ENCODE measurements at places on chromosomes 4 and X. TPM values are rescaled to one million over a fixed set of nuclear protein-coding genes. Genes with fewer than 3 reads are reported as not detected.

DNA sequence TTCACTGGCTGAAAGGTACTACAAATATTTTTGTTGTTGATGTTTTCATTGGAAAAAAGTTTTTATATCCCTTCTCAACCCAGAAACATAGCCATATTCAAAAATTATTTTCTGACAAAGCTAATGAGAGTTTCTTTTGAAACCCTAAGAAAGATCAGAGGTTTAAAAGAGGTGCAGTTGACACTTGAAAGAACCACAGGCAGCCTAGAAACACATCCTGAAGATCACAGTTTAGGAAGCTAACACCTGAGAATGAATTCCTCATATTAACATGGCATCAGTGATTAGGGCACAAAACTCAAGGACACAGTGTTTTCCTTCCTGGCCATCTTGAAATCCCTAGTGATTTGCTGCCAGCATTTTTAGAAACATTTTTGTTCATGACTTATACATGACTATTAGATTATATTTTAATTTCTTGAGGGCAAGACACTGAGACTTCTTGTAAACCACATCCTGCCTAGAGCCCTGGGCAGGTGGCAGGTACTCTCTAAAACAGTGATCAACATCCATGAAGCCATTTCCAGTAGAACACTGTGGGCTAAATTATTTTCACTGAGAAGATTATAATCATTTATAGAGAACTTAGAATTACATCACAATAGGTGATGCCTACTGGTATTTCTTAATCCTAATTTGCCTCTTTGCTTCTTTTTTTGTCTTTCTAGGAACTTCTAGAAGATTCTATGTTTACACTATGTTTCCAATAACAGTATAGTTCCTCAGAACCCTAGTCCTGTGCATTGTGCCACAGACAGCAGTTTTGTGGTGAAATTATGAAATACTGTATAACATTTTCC is 80.0 kb downstream of the ARSJ start:
- no peak for DNase-seq

DNA sequence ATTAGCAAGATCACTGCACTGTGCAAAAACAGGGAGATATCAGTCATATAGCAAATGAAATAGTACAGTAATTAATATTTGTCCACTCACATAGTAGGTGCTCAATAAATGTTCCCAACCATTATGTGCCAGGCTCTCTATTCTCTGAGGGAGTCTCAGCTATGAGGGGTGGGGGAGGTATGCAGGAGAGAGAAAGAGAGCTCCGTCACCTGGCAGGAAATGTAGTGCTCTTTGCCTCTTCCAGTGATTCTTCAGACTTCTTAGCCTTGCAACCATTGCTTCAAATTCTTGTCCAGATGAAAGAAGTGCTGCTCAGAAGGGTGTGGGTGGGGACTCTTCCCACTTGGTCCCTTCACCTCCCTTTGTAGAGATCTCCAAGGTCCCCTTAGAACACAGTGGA is 84.5 kb upstream of the SPRY1 start:
- no peak for DNase-seq

DNA sequence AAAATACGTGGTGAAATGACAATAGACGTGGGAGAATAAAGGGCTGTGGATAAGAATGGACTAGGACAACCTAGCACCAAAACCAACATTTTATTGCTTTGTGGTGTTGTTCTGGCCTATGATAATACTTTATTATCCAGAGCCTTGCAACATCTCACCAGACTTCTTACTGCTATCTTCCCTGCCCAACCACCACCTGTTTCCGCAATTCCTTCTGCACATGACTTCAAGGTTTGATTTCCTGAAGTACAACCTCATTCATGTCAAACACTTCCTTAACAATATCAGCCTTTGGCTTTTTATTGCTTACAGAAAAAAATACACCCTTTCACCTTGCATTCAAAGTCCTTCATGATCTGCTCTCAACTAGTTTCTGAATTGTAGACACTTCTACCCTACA is 84.8 kb downstream of the RTL3 start:
- no peak for DNase-seq

DNA sequence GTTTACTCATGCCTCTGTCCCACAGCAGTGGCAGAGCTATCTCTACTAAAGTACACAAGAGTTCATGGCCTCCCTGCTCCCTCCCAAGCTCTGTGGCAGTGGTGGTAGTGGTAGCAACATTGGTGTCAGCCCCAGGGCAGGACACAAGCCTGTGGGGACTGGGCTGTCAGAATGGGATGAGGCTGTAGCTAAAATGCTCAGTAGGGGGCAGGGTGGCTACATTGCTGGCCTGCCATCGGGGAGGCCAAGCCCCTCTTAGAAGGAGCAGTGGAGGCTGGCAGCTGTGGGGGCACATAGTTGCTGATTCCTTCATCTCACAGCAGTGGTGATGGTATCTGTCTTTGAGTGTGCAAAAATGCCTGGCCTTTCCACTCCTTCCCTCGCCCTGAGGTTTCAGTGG is 461.7 kb downstream of the PCDH18 start:
- DNase-seq, result no peak

DNA sequence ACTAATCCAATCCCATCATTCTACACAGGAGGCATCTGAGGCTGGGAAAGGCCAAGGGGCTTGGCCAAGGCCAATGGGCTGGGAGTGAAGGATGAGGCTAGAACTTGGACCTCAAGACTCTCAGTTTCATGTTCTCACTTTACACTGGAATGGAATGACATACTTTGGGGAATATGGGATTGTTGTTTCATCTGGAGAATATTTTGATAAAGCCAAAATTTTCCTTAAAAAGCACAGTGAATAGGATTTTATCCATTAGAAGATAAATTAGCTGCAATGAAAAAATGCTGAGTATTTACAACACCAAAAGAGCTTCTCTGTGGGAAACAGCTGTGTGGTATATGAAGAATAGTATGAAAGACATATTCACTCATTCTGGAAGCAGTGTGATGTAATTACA is 29.3 kb downstream of the SMIM20 start:
- DNase-seq, result no peak

GRCh38 chr4:7170012-7170411 is 22.3 kb upstream of the SORCS2 start:
- DNase-seq, result no peak

DNA sequence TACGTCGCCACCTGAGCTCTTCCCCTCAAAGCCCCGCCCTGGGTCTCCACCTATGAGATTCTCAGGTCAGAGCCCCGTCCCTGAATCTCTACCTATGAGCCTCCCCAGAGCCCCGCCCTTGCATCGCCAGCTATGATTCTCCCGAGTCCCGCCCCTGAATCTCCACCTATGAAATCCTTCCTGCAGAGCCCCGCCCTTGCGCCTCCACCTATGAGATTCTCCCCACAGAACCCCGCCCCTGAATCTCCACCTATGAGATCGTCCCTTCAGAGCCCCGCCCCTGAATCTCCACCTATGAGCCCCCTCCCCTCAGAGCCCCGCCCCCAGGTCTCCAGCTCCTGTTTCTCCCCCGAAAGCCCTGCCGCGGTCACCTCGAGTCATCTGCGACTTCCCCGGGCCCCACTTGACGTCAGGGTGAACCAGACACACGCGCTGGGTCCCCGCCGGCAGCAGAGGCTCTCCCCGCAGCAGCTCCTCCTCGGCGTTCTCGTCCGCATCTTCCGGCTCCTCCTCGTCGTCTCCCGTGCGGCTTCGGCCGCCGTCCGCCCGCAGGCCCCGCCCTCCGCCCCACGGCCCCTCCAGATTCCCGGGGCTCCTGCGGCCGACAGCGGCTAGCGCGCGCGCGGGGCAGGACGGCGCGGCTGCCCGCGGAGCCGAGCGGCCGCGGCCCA is 393 bp downstream of the GTPBP6 start:
- DNase-seq, result peak; percentile 48

GRCh38 chrX:134753718-134754008 is 95.4 kb upstream of the PLAC1 start:
- peak; percentile 42 for DNase-seq

- DNase-seq, result no peak
Observed at GRCh38 chr4:141560056-141560455, 76.3 kb upstream of the IL15 start.

- DNase-seq, result peak; percentile 59
Observed at GRCh38 chr4:87011340-87012034, 76.7 kb downstream of the AFF1 start.

- DNase-seq, result no peak
Observed at GRCh38 chr4:103136671-103137445, 37.2 kb upstream of the BDH2 start.

DNA sequence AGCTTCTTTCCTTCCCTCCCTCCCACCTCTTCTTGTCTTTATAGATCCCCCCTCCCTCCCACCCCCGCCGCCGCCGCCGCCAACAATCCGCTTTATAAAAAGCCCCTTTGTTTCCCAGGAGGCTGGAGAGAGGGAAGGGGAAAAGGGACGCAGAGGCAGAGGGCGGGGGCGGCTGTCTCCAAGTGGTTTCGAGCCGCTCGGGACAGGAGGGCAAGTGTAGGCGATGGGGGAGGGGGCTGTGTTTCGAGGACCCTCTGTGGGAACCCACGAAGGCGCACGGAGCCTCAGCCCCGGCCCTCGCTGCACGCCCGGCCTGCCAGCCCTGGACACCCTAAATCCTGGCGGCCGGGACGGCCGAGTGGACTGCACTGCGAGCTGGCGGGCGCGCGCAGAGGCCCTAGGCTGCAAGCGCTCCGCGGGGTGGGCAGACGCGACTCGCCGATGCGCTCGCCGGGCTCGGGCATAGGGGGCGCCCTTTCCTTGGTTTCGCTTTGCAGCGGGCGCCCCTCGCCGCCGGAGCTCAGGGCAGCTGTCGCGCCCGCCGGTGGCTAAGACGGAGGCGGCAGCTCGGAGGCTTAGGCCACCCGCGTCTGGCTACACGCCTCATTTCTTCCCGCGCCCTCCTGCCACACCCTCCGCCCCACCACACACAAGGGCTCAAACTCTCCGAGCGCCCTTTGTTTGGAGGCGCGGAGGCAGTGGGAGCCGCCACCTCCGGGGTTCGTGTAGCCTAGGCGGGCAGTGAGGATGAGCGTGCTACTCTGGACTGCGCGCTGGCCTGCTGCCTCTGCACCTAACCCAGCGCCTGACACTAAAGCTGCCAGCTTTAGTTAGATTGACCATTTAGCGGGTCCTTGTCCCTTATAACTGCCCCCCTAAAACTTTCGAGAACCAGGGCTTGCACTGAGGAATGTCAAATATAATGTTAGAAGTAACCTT is 2.2 kb downstream of the MAMLD1 start:
- DNase-seq, result no peak

DNA sequence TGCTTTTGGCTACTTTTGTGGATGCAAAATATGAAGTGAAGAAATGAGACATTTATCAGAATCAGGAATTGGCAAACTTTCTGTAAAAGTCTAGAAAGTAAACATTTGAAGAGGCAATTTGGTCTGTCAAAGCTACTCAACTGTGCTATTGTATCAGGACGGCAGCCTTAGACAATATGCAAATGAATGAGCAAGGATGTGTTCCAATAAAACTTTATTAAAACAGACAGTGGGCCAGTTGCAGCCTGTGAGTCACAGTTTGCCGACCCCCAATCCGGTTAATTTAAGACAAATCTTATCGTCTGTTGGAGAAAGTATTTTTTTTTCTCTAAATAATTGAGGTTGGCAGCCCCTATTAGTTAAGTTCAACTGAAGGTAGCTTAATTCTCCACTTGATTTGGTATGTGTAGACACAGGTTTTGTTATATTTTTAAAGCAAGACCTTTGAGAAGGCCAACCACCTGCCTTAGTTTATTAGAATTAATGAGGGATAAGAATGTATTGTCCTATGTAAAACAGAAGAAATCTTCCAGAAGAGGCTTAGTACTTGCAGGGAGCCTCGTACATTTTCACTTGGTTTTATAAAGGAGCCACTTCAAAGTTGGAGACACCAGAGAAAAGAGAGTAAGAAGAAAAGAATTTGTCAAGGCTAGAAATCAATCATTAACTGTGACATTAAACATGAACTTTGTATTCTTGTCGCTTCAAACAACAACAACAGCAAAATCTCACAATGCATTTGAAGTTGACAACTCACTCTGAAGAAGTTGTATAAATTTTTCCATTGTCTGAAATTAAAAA is 81.6 kb upstream of the FAT1 start:
- no peak for DNase-seq

GRCh38 chr4:81049330-81049729 is 18.8 kb downstream of the BMP3 start:
- no peak for DNase-seq

DNA sequence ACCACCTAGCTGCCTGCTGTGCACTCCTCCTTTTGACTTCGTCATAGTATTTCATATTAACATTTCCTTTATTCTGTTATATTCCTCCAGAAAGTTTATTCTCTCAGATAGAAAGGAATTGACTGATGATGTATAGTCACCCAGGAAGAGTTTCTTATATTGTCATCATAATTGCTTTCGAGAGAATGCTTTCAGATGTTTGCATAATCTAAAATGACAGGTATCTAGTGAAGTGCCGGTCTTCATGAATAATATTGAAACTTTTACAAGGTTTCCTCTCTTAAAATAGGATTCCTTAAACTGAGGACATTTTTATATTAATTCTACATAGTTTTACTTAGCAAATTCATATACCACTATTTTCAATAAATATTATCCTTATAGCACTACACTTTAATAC is 10.1 kb downstream of the SEC24D start:
- no peak for DNase-seq

- no peak for DNase-seq
Observed at GRCh38 chrX:83509254-83509801, 1.2 kb downstream of the POU3F4 start.

DNA sequence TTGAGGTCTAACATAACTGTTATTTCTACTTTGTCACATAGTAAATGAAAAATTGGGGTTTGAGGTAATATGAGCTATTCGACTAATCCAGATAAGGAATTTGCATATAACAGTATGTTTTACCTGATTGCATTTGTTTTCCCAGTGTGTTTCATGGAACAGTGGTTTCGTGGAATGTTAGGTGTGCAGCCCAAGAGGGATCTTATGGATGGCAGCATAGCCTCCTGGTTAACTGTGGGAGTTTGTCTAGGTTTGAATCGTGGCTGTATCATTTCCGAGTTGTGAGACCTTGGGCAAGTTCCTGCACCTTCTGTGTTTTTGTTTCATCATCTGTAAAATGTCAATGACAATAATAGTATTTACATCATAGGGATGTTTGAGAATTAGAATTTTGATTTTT is 7.9 kb downstream of the BMPR1B start:
- no peak for DNase-seq

- no peak for DNase-seq
Observed at GRCh38 chr4:102399021-102399420, 53.7 kb upstream of the SLC39A8 start.

The BRS3 gene
- not detected for total RNA-seq

The BRCC3 gene
- 37.4 TPM for total RNA-seq

The VCX2 gene
- total RNA-seq, result not detected

The PNMA5 gene
- not detected for total RNA-seq

The F11 gene
- not detected for total RNA-seq

The P2RY4 gene
- total RNA-seq, result not detected

The GPR143 gene
- total RNA-seq, result not detected

The ETDB gene
- not detected for total RNA-seq

The L1CAM gene
- total RNA-seq, result 819 TPM

The SNCA gene
- total RNA-seq, result 6.0 TPM

The SORCS2 gene
- 0.15 TPM for total RNA-seq

The ADRA2C gene
- total RNA-seq, result 23.5 TPM

The EPGN gene
- not detected for total RNA-seq
